ENCODE measurements at places on chromosomes 2 and 18. TPM values are rescaled to one million over a fixed set of nuclear protein-coding genes. Genes with fewer than 3 reads are reported as not detected.

The SRD5A2 gene
- not detected for total RNA-seq

DNA sequence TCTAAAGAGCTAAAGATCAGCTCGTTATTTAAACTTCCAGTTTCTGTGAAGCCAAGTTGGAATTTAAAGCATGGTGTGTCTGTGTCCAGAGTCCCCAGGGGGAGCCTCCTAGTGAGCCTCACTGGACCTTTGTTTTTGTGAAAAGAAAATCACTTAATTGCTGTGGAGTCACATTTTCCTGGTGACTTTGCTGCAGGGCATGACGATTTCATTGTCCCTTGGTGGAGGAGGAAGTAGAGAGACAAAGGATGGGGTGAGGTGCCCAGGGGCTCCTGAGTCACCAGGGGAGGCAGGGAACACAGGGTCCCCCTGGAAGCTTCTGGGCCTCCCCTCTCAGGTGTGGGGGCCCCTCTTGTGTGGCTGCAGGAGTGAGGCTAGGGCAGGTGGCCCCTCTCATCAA lies 19.7 kb downstream of the ATP6V1C2 start:
- no peak overlapping the region for H3K4me3 ChIP-seq
- H3K27ac ChIP-seq, result no peak overlapping the region
- H3K4me1 ChIP-seq, result peaks cover 4% of the 10 kb centered on the region
- no peak for DNase-seq
- no peaks in the 10 kb centered on the region for H3K27me3 ChIP-seq

- H3K4me1 ChIP-seq, result no peaks in the 10 kb centered on the region
- no peak overlapping the region for H3K27ac ChIP-seq
- no peaks in the 10 kb centered on the region for H3K36me3 ChIP-seq
- H3K27me3 ChIP-seq, result no peaks in the 10 kb centered on the region
Measured at GRCh38 chr2:109062859-109063700, 65.9 kb upstream of the SH3RF3 start.

DNA sequence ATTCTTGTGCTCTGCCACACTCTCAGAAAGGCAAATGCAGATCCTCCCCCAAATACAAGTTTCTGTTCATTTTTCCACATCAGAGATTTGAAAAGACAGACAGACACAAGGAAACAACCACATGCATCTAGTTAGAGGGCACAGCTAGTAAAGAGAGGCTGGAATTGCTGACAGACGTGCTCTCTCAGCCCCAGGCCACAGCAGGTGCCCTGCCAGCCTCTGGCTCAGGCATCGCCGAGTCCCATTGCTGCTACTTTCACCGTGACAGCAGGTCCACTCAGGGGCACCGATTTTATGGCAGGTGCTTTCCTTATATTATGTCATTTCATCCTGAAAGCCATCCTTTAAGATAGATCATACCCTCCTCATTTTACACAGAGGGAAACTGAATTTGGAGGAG lies 507.5 kb downstream of the EIPR1 start:
- H3K27me3 ChIP-seq, result no peaks in the 10 kb centered on the region
- no peak overlapping the region for H3K4me3 ChIP-seq
- H3K27ac ChIP-seq, result no peak overlapping the region
- no peak for DNase-seq
- no peaks in the 10 kb centered on the region for H3K36me3 ChIP-seq

DNA sequence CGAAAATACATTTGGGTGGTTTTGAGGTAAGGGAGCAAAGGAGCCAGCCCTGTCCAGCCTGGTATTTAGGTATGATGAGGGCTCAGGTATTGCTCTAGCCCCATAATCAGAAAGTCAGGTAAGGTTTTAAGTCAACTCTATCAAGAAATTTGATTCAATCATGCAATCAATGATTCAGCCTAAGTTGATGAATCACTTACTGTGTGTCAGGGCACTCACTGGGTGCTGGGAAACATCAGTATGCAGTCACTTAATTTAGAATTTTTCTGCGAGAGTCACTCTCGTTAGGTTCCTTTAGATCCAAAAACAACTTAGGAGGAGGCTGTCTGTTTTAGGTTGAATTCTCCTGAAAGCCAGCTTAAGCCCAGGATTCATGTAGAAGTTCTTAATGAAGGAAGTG lies 17.7 kb upstream of the SERPINB2 start:
- H3K27me3 ChIP-seq, result no peaks in the 10 kb centered on the region
- H3K4me1 ChIP-seq, result no peaks in the 10 kb centered on the region
- H3K27ac ChIP-seq, result no peak overlapping the region
- no peak overlapping the region for H3K4me3 ChIP-seq
- no peaks in the 10 kb centered on the region for H3K36me3 ChIP-seq
